ENCODE measurements at places on chromosomes 2 and 18. TPM values are rescaled to one million over a fixed set of nuclear protein-coding genes. Genes with fewer than 3 reads are reported as not detected.

DNA sequence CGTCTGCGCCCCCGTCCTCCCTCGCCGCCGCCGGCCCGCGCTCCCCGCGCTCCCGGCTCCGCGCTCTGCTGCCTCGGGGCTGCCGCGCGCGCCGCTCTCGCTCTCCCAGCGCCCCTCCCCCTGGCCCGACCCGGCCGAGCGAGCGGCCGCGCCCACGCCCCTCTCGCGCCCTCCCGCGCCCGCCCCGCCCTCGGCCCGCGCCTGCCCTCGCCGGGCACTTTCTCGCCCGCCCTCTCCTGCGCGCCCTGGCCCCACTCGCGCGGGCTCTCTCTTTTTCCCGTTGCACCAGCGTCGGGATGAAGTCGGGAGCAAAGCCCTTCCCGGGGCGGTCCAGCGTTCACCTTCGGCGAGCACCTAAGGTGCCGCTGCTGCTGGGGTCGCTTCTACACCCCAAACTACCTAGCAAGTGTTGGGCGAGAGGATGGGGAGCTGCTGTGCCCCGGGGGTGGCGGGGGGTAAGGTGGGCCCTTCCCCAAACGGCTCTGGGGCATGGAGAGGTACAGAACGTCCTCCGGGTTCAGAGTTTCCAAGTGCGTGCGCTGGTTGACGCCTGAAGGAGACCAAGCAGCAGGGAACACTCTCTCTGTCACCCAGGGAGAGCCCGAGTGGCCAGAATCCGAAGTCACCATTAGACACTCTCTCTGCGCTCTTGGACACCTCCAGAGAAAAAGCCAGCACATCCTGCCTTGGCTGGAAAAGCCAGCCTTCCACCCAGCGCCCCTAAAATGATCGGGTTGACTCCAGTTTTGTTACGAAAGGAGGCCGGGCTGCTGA is at the start of gene COLEC12:
TSS of gene COLEC12 (minus strand) at position 70 of the 774 bp plus-strand sequence. CDS start 187 bp downstream, outside the sequence.
- DNase-seq: no peak

DNA sequence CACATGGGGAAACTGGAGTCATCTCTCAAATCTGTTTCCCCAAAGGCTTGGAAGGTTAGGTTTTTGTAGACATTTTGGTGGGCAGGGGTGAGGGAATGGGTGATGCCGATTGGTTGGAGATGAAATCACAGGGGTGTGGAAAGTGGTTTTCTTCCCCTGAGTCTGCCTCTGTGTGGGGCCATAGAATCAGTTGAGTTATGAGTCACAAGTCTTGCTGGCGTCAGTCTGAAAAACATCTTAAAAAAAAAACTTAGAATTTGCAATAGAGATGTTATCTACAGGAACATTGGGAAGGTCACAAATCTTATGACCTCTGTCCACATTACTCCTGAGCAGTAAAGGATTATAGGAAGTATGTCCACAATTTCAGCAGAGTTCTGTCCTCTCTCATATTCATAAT is 314.6 kb downstream of the CNTNAP5 start:
- DNase-seq: no peak

GRCh38 chr2:216343221-216343980 is 28.9 kb downstream of the MARCHF4 start:
- no peak for DNase-seq

GRCh38 chr2:181648478-181649155 is 8.3 kb downstream of the CERKL start:
- no peak for DNase-seq

DNA sequence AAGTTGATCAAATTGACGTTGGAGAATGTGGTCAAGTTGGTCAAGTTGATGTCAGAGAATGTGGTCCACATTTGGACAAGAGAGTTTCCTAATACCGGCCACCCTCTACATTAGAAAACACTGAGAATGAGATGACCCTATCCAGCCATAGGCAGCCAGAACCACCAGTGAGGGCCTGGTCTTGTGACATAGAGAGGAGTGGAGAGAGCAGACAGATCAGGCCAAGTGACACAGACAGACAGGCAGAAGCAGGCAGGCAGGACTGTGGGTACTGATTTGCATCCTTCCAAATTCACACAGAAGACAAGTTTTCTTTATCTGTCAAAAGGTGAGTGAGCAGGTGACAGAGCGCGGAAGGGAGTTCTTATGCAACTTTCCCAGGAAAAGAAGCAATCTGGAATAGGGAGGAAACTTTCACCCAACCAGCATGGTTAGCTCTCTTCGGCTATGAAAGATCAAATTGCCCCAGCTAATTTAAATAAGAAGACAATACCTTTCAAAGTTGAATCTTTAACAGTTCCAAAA is 109.1 kb upstream of the PID1 start:
- no peak for DNase-seq

LRRFIP1 gene
- total RNA-seq: 104 TPM

DSG2 gene
- total RNA-seq: 103 TPM

POTEI gene
- 0.03 TPM for total RNA-seq

Data from mucosa of gallbladder (tissue), 1 donor.